ENCODE measurements at places on chromosomes 7 and 10.

GRCh38 chr7:37832194-37832593 lies 16.2 kb upstream of the NME8 start:
- no peak for DNase-seq

DNA sequence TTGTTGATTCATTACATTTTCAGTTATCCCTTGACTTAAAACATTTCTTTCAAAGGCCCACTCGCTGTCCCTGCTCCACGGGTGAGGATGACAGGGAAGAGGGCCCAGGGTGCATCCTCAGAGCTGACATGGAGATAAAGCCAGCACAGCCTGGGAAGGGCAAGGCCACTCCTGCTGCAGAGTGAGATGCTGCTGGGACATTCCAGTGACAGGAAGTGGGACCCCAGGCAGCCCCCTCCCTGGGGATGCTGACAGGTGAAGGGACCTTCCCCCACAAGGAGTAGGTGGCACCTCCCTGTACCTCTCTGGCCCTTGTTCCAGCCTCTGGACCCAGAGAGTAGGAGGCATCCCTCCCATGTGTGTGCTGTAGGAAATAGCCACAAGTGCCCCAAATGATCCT lies 97.8 kb upstream of the DDC start:
- no peak for DNase-seq

DNA sequence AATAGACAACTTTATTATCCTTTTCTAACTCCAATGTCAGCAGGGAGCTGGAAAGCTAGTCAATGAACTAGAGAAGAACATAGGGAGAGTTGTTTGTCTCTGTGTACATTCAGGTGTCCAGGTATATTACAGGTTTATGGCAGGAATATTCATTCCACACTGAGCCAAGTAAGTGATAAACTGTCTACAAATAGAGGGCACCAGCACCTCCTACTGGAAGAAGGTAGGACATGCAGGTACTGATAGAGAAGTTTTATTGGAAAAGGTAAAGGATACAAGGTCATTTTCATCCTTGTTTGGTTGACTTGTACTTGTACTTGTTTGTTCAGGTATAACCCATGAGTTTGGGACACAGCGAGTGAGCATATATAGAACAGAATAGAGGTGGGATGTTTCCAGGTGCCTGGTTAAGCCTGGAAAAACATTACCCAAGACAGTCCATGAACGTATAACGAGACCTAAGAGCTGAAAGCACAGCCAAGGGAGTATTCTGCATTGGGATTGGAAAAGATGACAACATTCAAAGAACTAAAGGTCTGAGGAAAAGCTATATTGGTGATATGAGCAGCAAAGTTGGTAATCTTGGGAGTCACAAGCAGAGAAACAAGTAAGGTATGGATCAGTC lies 61.4 kb upstream of the PPP1R3C start:
- peak; percentile 60 for DNase-seq

GRCh38 chr10:86446440-86446839 lies 75.2 kb downstream of the WAPL start:
- no peak for DNase-seq

DNA sequence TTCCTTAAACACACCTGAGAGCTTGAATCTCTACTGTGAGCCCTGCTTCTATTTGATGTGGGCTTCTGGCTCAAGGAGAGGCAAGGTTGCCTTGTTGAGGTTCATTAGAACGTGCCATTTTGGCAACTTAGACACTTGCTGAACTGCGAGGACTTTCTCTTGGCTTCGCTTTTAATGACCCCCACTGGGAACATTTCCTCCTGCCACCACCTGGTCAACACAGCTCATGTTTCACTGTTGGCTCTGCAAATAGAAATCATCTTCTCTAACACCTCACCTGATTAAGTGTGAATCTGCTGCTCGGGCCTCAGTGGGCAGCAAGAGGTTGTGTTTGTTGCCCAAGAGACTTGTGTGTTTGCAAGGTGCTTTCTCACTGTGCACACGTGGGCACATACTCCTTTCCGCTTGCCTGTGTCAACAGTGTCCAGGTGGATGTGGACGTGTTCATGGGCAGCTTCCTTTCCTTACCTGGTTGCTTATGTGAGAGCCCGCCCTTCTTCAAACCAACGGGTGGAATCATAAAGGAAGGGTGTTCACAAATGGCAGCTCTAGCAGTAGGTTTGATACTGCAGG lies 147.0 kb downstream of the NRP1 start:
- no peak for DNase-seq

DNA sequence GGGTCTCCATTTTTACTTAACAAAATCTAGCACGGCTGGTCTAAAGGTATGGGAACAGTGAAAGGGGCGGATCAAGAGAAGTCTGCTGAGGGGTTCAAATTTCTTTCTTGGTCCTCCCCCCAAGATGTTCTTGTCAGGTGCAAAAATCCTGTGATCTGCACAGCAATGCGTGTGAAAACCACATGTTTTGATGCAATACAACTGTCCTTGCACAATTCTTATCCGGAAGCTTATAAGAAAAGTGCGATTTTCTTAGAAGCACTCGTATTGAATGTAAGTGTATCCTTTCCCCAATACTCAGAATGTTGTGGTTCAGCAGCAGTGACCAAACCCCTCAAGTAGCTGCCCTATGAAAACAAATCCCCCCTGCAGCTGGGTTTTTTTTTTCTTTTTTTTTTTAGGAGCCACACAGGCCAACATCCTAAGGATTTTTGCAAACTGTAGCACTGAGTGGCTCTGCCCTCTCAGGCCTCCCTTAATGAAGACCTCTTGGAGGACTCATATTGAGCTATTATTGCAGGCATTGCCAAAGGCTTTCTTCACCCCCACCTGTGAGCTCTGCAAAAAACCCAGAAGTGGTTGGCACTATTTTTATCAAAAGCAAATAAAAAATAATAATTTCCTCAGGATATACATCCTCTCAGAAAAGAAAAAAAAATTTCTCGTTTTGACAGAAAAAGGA lies 151.9 kb upstream of the ITGB1 start:
- no peak for DNase-seq

- no peak for DNase-seq
Measured at GRCh38 chr7:123271856-123272255, 72.1 kb upstream of the SLC13A1 start.

- DNase-seq, result no peak
Measured at GRCh38 chr7:116089293-116089692, 58.7 kb upstream of the TFEC start.

GRCh38 chr7:139205843-139206242 lies 25.2 kb upstream of the UBN2 start:
- DNase-seq, result no peak

- no peak for DNase-seq
Measured at GRCh38 chr10:82575318-82575717, 700.3 kb downstream of the NRG3 start.

GRCh38 chr7:111765751-111766643 lies 203.7 kb upstream of the IMMP2L start:
- DNase-seq, result no peak

DNA sequence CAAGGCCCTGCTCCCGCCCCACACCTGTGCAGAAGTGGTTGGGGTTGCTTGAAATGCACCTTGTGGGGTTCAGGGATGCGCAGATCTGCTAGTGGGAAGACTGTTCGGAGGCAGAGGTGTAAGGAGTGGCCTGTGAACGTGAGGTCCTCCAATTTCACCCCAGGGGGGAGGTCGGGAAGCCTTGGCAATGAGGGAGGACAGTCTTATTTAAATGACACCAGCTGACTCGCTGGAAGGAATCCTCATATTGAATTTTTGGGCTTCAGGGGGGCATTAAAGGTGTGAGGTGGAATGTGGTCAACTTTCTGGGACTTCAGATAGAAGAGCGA lies 218.8 kb upstream of the CELF2 start:
- no peak for DNase-seq

- no peak for DNase-seq
Measured at GRCh38 chr10:120713573-120714205, 137.5 kb upstream of the WDR11 start.

DNA sequence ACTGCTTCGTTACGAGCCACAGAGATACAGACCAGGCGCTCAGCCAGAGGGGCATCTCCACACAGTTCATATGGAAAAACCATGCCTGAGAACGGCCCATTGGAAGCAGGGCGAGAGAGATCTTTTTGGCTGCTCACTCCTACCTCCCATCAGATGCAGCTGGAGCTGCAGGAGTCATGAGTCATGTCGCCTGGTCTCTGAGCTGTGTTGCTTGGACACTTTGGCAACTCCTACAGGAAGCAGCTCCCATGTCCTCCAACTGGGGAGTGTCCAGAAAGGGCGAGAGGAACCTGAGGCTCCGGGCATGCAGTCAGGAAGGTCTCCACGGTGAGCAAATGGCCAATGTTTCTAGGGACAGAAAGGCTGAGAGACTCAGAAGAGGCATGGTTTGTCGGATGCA lies 24.9 kb downstream of the INSIG1 start:
- no peak for DNase-seq

DNA sequence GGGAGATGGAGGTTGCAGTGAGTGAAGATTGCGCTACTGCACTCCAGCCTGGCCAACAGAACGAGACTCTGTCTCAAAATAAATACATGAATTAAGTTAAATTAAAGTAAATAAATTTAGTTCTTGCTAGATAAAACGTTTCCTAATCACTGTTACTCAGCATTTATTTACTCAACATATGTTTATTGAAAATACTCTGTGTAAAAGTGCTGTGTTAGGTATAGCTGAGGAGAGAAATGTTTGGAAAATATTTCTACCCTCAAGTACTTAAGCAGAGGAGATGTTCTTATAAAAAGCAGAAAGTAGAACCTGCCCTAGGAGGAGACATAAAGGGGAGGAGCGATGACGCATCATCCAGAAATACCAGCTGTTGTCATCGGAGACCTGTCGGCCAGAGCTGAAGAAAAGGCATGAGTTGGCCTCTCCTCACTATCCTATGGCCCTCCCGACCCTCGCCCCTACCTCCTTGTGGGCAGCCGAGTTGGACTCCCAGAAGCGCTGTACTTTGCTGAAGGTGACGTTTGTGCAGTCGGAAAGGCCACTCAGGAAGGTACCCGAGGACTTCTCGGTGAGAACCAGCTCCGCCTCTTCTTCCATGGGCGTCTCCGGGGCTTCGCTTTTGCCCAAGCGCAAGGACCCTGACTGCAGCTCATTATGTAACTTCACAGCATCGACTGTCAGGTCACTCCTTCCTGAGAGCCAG lies 1.1 kb downstream of the RRP12 start:
- peak; percentile 32 for DNase-seq

DNA sequence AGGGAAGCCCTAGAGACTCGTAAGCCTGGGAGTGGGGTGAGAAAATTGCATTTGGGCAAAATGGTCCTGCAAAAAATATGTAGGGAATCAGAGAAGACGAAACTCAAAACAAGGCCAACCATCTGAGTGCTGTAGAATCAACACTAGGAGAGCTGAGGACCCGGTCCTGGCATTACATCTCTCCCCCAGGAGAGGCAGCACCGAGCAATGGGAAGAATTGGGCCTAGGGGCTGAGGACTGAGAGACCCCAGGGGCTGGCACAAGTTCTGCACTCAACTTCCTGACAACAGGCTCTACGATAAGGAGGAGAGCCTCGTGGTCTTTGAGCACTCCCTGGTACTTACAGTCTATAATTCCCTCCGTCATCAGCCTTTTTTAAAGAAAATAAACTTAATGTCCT lies 47.6 kb downstream of the BPGM start:
- peak; percentile 73 for DNase-seq

GRCh38 chr10:75620356-75620755 lies 188.9 kb downstream of the LRMDA start:
- no peak for DNase-seq

DNA sequence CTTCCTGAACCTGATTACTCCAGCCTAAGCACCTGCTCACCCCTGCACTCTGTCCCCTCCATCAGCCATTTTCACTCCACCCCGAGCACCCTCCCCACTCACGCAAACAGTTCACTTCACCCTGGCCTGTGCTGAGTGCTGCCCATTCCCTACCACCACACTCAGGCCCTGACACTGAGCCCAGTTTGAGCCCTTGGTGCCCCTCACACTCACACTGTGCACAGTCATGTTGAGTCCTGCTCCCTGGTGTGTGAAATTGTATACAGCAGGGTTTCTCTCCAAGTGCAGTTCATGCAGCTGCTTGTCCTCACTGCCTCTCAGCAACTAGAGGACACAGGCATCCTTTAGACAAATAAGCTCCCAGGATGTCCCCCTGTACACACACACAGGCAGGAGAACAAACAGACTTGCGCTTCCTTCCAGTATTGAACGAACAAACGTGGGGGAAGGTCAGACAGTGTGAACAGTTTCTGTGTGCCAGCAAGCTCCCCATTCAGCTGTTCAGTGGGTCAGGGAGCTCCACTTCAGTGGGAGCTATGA lies 6.8 kb downstream of the MYO1G start:
- no peak for DNase-seq

DNA sequence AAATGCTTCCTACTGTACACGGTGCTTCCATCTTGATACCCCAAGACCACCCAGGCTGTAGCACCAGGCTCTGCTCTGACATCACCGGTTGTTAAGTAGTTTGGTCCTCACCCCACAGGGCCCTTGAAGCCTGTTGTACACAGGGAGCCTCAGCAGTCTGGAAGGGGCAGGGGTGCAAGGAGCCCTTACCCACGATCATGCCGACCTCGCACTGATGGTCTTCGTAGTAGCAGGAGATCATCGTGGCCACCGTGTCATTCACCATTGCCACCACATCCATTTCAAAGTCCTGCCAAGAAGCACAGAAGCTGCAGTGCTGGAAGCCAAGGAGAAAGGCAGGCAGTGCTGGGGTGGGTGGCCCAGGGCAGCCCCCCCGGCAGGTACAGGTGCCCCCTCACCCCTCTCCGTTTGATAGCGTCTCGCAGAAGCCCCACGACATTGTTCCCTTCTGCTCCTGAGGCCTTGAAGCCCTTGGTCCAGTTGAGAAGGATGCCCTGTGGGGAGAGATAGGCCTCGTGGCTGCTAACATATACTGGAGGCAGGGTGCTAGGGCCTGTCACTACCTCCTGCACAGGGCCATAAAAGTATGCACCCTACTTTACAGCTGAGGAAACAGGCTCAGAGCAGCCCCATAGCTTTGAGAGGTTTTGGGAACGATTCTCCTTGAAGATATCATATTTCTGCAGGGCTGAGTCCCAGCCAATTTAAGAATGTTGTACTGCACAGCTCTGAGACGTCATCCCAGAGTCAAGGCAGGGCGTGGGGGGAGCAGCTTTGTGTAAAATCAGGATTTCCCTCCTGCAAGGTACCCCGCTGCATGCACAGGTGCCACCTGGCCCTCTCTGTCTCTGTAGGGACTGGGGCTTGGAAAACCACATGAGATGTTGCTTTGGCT lies 8.7 kb upstream of the MYL7 start:
- no peak for DNase-seq

DNA sequence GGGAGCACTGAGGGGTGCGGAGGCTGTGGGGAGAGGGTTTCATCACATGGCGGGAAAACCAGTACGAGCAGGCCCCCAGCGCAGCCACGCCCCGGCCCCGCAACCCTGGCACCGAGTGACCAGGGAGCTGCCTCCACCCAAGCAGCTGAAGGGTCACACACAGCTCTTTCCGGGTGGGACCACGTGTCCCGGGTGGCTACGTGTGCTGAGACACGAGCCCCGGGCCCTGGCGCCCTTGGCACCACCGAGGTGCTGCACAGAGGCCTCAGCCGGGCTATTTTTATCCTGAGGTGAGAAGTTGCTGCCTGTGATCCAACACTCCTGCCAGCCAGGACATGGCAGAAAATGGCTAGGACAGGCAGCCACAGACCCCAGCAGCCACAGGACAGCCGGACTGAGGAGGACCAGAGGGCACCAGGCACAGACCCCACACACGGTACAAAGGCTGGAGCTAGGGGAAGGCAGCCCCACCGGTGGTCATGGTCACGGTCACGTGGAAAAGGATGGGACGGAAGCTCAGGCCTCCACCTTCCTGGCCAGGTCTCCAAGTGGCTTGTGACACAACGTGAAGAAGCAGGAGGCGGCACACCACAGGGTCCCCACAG lies 223.7 kb downstream of the MAD1L1 start:
- DNase-seq, result no peak
